ENCODE measurements at places on chromosomes 7 and 10. TPM values are rescaled to one million over a fixed set of nuclear protein-coding genes. Genes with fewer than 3 reads are reported as not detected.

Gene AKR1C1
- 167 TPM for total RNA-seq

Gene ATP6V0A4
- 0.95 TPM for total RNA-seq

GRCh38 chr10:125157505-125157904, 2.9 kb downstream of the CTBP2 start:
- DNase-seq: no peak

- DNase-seq: no peak
Observed at GRCh38 chr10:110387983-110388686, 83.4 kb upstream of the SMNDC1 start.

GRCh38 chr10:111455776-111456426, 379.1 kb downstream of the ADRA2A start:
- no peak for DNase-seq
